C1 segment of cervical spinal cord (tissue), 14 donors: ENCODE measurements at places on chromosomes 13 and 19.

GRCh38 chr13:110332750-110333149 lies 25.7 kb downstream of the COL4A2 start:
- DNase-seq: no peak

DNA sequence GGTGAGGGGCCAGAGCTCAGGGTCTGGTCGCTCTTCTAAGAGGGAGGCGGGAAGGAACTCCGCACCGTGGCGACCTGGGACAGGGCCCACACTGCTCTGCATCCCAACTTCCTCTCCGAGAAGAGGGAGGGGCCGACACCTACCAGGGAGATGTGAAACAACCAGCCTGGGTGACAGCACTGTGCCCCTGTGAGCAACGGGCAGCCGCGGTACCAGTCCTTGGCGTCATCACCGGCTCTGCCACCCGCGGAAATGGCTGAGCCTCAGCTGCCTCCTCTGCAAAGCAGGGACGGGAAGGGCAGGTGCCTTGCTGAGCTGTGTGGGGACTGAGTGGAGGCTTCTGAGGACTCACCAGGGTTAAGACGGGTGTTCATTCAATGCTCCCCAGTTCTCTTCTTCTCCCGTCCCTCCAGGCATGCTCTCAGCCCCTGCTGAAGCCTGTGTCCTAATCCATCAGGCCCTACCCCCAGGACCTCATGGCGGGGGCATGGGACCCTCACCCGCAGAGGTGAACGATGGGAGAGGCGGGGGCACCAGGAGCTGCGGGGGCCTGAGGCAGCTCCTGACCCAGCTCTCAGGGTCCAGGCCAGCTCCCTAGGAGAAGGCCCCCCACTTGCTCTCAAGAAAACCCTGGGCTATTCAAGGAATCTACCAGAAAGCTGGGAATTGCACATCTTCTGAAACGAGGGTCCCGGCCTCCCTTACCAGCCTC lies 9.3 kb downstream of the ZNF787 start:
- DNase-seq: peak; percentile 14

DNA sequence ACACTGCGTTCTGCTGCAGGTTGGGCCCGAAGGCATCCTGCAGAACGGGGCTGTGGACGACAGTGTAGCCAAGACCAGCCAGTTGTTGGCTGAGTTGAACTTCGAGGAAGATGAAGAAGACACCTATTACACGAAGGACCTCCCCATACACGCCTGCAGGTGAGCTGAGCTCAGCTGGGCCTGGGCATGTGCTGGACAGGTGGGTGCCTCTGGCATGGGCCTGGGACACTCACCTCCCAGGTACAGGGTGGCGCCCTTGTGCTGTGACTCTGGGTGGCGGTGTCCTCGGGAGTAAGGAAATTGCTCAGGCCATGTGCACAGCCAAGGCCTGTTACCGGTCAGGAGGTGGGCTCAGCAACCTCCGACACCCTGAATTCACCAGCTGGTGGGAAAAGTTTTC lies 14.2 kb downstream of the UPF1 start:
- DNase-seq: no peak

- DNase-seq: no peak
Measured at GRCh38 chr19:7917267-7918061, 2.7 kb upstream of the SNAPC2 start.

- no peak for DNase-seq
Measured at GRCh38 chr19:23481043-23481442, 85.8 kb upstream of the ZNF91 start.

DNA sequence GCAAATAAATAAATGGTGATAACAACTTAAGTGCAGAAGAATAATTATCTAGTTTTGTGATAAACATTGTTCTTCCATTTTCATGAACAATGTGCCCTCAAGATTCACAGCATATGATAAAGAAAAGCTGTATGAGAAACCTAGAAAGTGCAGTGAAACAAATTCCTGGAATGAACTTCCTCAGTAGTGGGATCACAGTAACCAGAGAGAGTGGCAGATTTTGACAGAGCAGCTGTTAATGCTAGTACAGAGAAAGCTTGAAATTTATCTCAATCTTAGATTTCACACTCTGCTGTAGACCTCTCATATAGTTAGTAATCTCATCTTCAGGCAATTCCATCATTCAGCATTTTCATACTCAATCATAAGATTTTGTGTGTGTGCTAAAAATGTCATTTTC lies 664.9 kb downstream of the PCDH9 start:
- DNase-seq: no peak

- no peak for DNase-seq
Measured at GRCh38 chr19:35069696-35070095, 28.2 kb downstream of the HPN start.

DNA sequence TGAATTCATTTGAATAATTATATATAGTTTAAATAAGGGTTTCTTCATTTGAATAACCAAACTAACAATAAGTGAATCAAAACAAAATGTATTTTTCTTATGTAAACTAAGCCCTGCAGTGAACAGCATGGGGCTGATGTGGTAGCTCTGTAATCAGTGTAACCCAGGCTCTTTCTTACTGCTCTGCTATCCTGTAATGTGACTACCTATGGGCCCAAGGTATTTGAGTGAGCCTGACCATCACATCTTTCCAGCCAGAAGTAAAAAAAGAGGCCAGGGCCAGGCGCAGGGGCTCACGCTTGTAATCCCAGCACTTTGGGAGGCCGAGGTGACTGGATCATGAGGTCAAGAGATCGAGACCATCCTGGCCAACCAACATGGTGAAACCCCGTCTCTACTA lies 494.6 kb downstream of the DCT start:
- no peak for DNase-seq

DNA sequence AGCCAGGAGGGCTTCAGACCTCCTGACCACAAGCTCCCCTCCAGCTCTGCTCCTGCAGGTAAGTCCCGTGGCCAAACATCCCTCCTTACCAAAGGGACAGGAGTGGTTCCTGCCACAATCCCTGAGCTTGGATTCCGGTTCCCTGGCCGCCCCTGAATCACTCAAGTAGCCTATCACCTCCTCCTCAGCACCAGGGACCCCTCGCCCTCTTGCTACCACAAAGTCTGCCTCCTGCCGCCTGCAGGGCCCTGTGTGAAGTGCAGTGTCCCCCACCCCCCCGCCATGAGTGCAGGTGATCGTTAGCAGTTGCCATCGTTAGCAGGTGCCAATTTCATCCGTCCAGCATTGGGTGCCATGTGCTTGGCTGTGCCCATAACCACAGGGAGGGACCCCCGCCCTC lies 40.8 kb upstream of the RANBP3 start:
- no peak for DNase-seq

GRCh38 chr19:49481020-49481683 lies 6.3 kb upstream of the RPL13A start:
- no peak for DNase-seq

DNA sequence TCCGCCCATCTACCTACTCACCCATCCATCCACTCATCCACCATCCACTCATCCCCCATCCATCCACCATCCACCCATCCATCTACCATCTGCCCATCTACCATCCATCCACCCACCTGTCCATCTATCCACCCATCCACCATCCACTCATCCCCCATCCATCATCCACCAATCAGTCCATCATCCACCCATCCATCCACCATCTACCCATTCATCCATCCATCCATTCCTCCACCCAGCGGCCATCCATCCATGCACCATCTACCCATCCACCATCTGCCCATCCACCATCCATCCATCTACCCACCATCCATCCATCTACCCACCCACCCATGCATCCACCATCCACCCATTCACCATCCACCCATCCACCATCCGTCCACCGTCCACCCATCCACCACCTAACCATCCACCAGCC lies 13.6 kb upstream of the JUND start:
- DNase-seq: no peak

DNA sequence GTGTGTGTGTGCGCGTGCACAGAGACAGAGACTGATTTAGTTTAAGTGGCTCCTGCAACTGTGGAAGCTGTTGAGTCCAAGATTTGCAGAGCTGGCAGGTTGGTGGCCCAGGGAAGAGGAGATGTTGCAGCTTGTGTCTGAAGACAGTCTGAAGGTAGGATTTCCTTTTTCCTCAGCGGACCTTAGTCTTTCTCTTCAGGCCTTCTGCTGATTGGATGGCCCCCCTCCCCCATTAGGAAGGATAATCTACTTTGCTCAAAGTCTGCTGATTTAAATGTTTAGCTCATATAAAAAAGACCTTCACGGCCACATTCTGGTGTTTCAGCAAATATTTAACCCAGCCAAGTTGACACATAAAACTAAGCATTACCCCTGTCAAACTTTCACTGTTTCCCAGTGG lies 84.3 kb downstream of the SLC15A1 start:
- no peak for DNase-seq

DNA sequence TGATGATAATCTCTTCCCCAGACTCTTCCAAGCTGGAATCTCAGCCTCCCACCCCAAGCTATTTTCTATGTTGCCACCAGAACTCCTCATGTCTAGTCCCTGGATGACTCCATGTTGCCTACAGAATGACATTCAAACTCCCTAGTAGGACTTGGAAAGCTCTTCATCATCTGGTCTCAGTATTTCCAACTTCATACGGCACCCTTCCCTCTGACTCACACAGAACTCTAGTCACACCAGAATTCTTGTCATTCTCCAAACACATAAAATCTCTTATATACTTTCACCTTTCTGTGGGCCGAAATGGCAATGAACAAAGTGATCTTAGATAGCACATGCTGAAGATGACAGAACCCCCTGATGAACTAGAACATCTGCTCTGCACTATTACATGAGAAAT lies 86.2 kb downstream of the CAB39L start:
- DNase-seq: no peak

DNA sequence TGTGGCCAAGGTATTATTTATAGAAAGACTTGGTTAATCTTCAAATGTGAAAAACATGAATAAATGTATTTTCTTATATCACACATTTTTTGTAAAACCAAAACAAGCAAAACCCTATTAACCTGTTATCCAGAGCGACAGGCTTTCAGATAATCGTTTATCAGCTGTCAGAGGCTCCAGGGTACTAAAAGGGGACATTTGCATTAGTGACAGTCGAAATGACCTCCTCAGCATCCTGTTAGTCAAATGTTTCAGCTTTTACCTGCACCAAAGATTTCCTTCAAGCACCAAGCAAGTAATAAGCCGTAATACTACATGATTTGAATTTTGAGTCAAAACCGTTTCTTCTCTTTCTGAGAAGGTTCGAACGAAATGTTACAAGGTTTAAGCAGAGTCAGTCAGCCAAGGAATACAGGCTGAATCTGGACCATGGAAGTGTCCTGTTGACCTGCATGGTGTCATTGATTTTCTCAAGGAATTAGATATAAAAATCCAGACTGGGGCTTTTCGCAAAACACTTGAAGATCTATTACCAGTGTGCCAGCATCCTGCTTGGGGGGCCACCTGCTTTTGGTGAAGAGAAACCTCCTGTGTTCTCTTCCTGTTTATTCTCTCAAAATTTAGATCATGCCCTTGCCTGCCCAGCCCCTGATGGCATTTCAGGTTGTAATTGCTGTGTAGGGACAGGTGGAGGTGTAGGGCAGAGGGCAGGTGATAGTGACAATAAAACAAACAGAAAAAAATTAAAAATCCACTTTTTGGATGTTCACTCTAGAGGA lies 11.3 kb upstream of the RFC3 start:
- DNase-seq: no peak

DNA sequence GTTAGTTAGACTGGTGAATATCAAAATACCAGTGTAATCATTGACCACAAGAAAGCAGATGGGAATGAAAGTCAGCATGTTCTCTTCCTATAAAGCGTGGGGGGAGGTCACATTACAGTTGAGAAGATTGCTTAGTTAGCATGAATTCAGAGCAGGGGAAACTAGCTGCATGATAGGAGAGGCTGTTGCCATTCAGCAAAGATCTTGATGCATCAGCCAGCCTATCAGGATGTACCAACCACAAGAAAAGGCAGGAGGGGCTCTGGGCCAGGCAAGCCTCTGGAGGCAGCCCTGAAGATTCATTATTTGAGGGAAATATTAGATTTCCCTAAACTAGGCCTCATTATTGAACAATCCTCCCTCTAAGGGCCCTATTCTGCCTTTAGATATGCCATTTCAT lies 5.0 kb upstream of the MTMR6 start:
- DNase-seq: no peak

GRCh38 chr13:79307866-79308298 lies 98.2 kb downstream of the RBM26 start:
- DNase-seq: no peak

DNA sequence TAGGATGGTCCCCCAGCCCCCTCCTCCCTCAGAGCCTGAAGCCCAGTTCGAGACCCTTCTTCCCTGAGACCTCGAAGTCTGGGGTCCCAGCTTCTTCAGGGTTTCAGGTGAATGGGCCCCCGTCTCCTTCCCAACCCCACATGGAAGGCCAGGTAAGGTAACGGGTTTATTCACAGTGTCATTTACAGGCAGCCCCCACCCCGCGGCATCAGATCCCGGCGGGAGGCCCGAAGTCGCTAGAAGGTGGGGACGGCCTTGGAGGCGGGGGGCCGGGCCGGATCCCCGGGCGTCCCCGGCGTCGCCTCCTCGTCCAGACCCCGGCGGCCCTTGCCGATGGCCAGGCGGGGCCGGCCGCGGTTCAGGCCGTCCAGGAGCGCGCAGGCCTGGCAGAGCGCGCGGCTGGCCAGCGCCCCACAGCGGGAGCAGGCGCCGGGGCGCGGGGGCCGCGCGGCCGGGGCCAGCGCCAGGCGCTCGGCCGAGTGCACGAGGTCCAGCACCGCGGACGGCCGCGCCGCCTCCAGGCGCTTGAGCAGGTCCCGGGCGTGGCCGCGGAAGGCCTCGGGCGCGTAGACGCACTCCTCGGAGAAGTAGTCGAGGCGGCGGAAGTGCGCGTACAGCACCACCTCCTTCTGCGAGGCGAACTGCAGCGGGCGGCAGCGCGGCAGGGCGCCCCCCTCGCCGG lies 9.7 kb downstream of the CTU1 start:
- no peak for DNase-seq

GRCh38 chr13:76885203-76886004 lies 801 bp downstream of the KCTD12 start:
- DNase-seq: peak; percentile 83

- no peak for DNase-seq
Measured at GRCh38 chr13:98386637-98387036, 190.3 kb downstream of the STK24 start.

GRCh38 chr19:31461814-31462539 lies 112.7 kb upstream of the TSHZ3 start:
- DNase-seq: no peak

DNA sequence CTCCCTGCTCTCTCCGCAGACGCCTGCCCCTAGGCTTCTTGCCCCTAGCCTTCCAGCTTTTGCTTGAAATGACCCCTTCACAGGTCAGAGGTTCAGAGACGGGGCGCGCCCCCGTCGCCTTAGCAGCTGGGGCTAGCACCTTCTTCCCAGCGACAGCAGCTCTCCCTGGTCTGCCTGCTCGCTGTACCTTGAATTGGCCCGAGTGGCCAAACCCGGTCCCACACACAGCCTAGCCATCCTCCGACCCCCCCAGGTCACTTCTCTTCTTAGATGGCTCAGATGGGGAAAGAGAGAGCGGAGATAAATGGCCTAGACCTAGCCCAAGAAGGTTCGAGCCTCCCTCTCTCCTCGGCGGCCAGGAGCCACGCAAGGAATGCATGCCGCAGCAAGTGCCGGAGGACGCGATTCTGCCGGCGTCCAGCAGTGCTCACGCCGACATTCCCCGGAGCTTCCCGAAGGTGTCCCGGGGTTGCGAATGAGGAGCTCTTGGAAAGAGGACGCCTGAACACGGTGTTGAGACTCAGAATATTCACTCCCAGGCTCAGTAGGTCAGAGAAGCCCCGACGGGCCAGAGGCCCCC lies 1.3 kb downstream of the CDX2 start:
- DNase-seq: no peak

- no peak for DNase-seq
Measured at GRCh38 chr19:36169084-36169760, 17.0 kb upstream of the COX7A1 start.
